GF-D8 (cell line): ENCODE measurements at places on chromosomes 1 and 21.

- no peak for DNase-seq
These were observed 134.4 kb downstream of the ZNF281 start for GRCh38 chr1:200275415-200275814.

DNA sequence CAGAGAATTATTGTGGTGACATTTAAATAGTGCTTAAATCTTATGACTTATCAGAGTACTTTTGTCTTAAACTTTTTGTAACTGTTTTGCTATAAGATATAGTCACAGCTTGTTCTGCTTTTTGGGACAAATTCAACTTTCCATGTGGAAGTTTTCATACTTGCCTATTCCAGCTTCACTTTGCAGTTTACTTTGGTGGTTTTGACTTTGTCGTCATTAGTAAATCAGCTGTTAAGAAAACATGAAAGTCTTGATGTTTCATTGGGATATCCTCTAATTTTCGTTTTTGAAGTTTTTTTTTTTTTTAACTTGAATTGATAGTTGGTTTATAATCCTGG lies 31.3 kb downstream of the SDCCAG8 start:
- DNase-seq: no peak

DNA sequence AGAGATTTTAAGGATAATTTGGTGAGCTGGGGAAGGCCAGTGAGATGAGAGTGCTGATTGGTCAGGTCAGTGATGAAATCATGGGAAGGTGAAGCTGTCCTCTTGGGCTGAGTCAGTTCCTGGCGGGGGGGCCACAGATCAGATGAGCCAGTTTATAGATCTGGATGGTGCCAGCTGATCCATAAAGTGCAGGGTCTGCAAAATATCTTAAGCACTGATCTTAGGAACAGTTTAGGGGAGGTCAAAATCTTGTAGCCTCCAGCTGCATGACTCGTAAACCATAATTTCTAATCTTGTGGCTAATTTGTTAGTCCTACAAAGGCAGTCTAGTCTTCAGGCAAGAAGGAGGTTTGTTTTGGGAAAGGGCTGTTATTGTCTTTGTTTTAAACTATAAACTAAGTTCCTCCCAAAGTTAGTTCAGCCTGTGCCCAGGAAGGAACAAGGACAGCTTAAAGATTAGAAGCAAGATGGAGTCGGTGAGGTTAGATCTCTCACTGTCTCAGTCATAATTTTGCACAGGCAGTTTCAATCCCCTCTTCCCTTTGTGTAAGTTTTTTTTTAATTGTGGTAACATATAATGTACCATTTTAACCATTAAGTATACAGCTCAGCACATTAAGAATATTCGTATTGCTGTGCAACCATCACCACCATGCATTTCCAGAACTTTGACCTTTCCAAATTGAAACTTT lies 39.4 kb downstream of the PTAFR start:
- DNase-seq: no peak

GRCh38 chr1:99768104-99768503 lies 1.7 kb upstream of the FRRS1 start:
- no peak for DNase-seq

DNA sequence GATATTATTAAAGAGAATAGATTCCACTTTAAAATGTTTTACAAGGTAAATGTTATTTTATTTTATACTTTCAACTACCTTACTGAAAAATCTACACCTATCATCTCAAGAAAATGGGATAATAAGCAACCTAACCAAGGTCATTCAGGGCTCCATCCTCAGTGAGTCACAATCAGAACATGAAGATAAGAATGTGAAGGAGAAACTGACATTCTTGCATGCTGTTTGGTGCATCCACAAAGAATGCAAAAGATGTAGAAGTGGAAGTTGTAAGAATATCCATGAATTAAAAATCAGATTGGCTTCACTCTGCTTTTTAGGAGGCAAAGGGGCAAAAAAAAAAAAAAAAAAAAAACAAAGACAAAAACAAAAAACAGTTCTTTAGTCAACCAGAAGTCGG lies 6.5 kb downstream of the WARS2 start:
- no peak for DNase-seq

DNA sequence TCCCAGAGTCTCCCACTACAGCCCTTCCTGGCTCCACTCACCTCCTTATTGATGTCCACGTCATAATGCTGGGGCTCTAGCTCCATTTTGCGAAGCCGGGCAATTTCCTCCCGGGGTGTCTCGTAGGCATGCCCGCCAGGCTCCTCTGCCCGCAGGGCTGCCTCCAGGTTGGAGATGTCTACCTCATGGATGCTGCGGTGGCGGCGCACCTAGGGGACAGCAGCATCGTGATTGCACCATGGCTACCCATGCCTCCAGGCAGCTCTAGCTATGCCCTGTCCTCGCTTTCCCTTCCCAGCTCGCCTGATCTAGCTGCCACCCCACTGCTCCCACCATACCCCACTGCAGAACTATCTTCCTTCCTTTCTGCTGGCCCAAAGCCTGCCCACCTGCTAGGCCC lies 15.1 kb upstream of the GOLT1A start:
- no peak for DNase-seq

DNA sequence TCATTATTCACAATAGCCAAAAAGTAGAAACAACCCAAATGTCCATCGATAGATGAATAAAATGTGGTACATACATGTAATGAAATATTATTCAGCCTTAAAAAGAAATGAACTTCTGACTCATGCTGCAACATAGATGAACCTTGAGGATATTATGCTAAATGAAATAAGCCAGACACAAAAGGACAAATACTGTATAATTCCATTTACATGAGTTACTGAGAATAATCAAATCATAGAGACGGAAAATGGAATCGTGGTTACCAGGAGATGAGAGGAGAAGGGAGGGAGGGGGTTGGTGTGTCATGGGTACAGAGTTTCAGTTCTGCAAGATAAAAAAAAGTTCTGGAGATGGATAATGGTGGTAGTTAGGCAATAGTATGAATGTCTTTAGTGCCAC lies 184.1 kb downstream of the PSMG1 start:
- DNase-seq: no peak

- peak; percentile 9 for DNase-seq
These were observed 84.2 kb downstream of the SH3GLB1 start for GRCh38 chr1:86788300-86789206.

GRCh38 chr1:92958203-92958970 lies 2.9 kb downstream of the DIPK1A start:
- no peak for DNase-seq

- DNase-seq: no peak
These were observed 197.1 kb downstream of the KCNK2 start for GRCh38 chr1:215279682-215280081.

GRCh38 chr21:29436143-29436542 lies 137.4 kb downstream of the BACH1 start:
- DNase-seq: no peak

DNA sequence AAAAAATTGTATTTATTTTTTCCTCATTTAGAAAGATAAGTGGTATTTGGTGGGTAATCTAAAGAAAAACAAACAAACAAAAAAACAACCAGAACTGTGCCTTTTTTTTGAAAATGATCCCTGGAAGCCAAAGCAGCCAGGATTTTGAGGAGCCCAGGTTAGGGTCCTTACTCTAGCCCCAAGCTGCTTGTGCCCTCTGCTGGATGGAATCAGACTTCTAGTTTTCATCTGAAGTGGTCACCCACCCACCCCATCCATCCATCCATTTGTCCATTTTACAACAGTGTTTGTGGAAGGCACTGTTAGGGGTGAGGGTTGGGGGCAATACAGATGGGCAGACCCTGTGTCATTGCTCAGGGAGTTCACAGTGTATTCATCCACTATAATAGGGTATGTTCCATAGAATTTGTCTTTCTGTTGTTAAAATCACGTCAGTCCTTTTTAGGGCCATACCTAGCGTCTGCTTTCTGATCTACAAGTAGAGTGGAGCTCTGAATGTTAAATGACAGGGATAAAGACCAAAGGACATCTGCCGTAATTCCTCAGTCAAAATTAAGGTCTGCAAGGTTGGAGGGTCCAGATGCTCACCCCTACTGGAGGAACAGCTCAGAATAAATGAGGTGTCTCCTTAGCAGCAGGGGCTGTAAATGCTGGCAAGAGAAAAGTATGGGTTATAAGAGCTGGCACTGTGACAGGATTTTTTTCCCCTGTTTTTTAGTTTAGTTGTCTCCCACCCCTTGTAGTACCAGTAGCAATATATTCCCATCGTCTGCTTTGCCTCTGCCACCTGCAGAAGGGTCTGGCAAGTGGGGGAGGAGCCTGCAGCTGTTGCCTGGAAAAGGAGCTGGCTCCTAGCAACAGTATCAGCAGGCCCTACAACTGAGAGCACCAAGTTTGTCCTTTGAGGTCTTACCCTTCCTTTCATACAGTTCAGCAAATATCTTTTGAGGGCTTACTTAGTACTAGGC lies 3.2 kb downstream of the LRRC42 start:
- DNase-seq: no peak

- no peak for DNase-seq
These were observed 2.0 kb downstream of the PTPRF start for GRCh38 chr1:43532716-43533115.

DNA sequence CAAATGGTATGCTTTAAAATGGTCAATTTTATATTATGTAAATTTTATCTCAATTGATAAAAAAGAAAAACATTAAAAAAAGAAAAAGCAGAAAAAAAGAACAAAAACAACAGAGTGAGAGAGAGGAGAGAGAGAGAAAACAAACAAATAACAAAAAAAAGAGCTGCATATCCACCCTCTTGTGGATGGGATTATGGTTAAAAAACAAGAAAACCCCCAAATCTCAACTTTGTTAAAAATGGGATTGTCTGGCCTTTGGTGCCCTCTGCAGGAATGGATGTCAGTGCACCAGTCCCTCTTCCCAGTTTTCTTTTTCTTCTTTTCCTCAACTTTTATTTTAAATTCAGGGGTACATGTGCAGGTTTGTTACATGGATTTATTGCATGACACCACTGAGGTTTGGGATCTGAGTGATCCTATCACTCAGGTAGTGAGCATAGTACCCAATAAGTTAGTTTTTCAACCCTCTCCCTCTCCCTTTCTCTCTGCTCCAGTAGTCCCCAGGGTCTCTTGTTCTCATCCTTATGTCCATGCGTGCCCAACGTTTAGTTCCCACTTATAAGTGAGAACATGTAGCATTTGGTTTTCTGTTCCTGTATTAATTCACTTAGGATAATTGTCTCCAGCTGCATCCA lies 28.1 kb downstream of the RNF187 start:
- DNase-seq: peak; percentile 9

DNA sequence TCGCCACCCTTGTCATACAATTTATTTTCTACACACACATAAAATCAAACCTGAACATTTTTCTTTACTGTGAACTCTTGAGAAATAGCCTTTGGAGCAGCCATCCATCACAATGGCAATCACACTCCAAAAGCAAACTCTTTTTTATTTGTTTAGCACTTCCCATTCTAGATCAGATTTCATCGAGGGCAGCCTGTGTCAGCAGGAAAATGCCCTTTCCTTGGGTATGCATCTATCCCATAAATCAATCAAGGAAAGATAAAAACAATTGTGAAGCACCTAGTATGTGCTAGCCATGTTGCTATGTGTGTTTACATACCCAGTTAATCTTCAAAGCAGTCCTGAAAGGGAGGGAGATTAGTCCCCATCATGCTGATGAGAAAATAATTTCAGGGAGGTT lies 484.1 kb upstream of the USP24 start:
- no peak for DNase-seq

DNA sequence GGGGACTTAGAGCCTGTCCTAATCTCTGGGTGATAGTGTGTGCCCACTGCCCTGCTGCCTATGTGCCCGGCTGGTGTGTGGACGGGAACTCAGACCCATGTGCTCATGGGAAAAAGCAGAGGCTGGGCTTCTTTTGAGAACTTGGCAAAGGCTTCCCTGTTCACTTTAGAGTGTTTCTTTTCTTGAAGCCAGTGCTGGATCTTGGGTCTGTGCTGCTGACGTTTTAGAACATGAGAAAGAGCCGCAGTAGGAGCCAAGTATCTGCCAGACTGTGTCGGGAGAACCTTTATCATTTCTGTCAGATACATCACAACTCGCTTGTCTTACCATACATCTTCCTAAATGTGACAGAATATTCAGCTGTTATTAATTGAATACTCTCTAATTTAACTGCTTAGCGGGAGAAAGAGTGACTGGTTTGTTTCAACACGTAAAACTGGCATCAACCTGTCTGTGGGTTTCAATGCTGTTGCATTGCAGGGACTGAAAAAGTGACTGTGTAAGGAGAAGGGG lies 195.2 kb downstream of the PBX1 start:
- no peak for DNase-seq

DNA sequence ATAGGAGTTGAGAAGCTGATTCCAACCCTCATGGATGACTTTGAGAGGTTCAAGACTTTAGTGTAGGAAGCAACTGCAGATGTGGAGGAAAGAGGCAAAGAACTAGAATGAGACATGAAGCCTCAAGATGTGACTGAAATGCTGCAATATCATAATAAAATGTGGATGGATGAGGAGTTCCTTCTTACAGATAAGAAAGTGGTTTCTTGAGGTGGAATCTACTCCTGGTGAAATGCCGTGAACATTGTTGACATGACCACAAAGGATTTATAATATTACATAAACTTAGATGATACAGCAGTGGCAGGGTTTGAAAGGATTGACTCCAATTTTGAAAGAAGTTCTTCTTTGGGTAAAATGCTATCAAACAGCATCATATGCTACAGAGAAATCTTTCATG lies 28.8 kb downstream of the LTN1 start:
- no peak for DNase-seq

GRCh38 chr1:153678519-153679336 lies at the start of gene NPR1:
Gene NPR1 (plus strand): TSS chr1:153678688. CDS start chr1:153679109, 421 bp downstream.
- DNase-seq: no peak

DNA sequence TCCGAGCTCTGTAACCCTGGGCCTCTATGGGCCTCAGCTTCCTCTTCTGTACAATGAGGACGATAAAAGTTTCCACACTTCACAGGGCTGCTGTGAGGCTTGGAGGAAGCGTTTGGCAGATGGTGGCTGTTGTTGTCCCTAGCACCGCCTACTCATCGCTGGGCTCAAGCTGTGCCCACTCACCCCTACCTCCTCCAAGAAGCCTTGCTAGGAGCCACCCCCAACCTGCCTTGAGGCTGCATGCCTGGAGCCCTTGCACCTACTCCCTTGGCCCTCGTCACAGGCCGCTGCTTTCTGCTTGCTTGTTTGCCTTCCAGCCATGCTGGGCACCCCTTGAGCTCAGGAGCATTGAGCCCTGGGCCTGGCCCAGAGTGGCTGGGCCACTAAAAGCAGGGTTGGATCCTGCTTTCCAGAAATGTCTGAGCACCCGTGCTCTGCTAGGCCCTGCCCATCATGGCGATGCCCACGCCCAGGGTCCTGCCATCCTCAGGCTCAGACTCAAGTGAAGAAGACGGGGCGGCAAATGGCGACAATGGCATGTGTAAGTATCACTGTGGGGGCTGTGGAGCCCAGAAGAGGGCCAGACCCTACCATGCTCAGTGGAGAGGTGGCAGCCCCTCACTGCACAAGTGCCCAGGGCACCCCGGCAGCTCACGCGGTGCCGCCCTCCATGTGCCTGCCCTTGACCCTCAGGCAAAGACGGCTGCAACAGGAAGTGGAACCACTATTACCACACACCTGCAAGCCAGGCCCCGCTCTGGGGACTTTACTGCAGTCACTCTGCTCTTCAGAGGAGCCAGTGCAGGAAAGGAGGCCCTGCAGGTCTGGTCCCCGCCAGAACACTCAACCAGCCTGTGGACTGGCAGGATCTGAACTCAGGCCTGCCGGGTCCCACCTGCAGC lies 9.5 kb downstream of the SH3BGRL3 start:
- DNase-seq: peak; percentile 98
